NCI-H187 treated with DMSO at 0.1 percent for 48 hours (cell line): ENCODE measurements at places on chromosomes 3 and 15.

DNA sequence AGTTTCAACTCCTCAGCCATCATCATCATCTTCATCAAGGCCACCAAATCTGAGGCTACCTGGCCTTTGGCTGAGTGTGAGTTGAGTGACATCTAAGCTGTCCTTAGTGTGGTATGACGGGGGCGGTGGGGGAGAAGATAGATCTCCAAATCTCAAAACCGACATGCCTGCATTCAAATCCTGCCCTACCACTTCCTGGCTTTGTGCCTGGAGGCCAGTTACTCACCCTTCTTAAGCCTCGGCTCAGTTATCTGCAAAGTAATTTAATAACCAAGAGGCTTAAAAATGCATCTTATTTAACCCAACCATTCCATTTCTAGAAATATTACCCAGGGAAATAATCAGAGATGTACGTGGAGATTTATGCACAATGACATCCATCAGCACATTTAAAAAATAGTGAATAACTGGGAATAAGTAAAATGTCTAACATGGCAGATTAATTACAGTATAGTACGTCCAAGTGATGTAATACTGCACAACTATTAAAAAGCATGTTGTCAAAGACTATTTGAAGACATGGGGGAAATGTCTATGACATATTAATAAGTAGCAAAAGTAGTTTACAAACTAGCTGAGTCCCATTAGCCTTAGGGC, 167.4 kb downstream of the NTRK3 start:
- no peak for DNase-seq

- no peak for DNase-seq
Measured at GRCh38 chr3:148759430-148759829, 61.7 kb downstream of the AGTR1 start.

- no peak for DNase-seq
Measured at GRCh38 chr3:173397161-173398110, at the start of gene NLGN1. TSS of gene NLGN1 (plus strand) at chr3:173397744.

DNA sequence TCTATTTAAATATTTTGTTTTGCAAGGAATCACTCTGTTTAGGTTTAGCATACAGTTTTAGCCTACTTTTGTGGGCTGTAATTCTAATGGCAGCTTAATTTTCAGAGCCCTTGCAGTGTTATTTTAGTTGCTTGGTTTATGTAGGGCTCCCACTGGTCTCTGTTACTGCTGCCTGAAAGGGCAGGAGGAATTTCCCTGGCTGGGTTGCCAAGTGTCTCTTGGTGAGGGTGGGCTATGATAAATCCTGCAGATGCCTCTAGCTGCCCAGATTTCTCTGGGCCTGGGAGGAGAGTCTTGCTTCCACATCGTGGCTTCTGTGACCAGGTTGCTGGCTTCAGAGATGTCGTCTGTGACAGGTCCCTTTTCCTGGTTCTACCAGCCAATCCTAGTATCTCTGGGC, 36.2 kb downstream of the ILDR1 start:
- DNase-seq: no peak

GRCh38 chr3:57409471-57409870, 117.0 kb upstream of the ASB14 start:
- no peak for DNase-seq

- no peak for DNase-seq
Measured at GRCh38 chr3:133049491-133049890, 11.3 kb downstream of the TMEM108 start.

- DNase-seq: no peak
Measured at GRCh38 chr15:89171136-89172072, 50.0 kb downstream of the RLBP1 start.

DNA sequence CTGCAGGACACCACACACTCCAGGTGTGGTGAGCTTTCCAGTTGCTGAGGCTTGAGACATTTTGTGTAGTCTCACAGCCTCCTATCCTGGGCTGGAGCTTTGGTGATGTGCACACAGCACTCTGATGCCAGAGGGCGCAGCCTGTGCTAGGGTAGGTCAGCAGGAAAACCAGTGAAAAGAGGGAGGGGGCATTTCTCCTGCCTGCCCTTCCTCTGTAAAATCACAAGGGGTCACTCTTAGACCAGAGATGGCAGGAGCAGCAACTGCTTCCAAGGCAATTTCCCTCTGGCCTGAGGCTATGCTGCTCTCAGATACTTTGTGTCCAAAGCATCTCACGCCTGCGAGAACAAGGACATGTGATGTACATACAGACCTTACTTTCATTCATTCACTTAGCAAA, 16.5 kb upstream of the MUSTN1 start:
- no peak for DNase-seq

- DNase-seq: no peak
Measured at GRCh38 chr3:53613125-53613524, 118.7 kb downstream of the CACNA1D start.

GRCh38 chr3:115325539-115325938, 178.5 kb upstream of the ZBTB20 start:
- DNase-seq: no peak
